ENCODE measurements at places on chromosomes 1 and 21.
A peak's percentile ranks its signal among the peaks of the same experiment; 100 is the strongest.

- DNase-seq = peak; percentile 97
Measured at GRCh38 chr1:109790735-109791494, 27.2 kb upstream of the EPS8L3 start.

DNA sequence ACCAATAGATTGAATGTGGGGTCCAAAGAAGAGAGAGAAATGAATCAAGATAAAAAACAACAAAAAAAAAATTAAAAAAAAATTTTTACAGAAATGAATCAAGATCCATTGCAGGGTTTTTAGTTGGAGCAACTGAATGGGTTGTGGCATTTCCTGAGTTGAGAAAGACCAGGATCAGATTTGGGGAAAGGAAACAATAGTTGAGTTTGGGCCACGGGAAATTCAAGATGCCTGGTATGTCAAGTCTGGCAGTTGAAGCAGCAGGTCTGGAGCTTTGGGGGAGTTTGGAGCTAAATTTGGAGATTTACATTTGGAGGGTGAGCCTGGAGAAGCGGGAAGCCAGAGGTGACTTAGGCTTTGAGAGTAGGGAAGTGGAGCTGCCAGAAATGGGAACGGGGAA is 22.6 kb downstream of the ATP8B2 start:
- DNase-seq = no peak

- DNase-seq = no peak
Measured at GRCh38 chr1:147475488-147475887, 65.8 kb upstream of the BCL9 start.

- no peak for DNase-seq
Measured at GRCh38 chr1:222392556-222392955, 155.3 kb downstream of the HHIPL2 start.

GRCh38 chr1:6732942-6733341 is 31.3 kb upstream of the DNAJC11 start:
- no peak for DNase-seq

DNA sequence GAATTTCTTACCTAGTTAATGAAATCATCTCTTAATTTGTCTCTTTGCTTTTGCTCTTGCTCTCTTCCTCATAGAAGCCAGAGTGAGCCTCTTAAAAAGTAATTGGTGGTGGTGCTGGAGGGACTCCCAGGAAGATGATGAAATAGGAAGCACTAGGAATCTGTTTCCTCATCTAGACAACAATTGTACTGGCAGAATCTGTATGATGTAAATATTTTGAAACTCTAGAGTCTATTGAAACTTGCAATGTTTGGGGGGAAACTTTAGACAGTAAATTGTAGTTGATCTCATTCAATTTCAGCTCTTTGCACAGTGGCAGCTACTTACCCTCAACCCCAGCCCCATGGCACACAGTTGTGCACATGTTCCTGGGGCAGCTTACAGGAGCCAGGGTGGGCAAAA is 10.6 kb downstream of the RGSL1 start:
- DNase-seq = peak; percentile 90

DNA sequence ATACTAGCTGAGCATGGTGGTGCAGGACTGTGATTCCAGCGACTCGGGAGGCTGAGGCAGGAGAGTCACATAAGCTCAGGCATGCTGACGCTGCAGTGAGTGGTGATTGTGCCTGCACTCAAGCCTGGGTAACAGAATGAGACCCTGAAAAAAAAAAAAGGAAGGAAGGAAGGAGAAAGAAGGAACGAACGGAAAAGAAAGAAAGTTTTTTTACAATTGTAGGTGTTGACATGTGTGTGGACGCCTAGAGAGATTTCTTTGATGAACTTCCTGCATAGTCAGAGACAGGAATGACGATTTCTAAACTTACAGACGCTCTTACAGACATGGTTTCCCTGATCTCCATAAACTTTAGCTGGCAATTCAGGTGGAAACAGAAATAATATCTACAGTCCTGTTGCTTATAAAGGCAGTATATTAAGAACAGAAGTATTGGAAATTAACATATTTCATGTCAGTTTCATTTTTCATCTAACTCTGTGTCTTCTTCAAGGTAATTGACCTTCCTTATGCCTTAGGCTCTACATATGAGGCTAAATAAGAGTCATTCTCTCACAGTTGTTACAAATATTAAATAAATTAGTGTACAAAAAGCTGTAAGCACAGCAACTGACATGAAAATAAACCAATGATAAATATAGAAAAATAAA is 4.1 kb downstream of the SAMSN1 start:
- DNase-seq = peak; percentile 31

DNA sequence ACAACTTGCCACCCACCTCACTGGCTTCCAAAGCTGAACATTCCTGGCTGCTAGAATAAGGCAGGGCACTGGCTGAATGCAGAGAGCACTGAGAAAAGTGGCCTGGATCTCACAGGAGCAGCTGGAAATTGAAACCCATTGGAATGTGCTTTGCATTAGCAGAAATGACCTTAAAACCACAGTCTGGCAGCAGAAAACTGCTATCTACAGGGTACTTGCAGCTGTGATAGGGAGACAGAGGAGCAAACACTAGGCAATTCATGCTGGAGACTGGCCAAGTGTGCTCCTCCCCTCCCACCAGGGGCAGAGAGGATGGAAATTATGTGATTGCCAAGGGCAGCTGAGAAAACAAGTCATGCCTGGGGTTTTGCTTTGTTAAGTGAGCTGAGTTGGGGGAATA is 47.2 kb downstream of the HSD3B1 start:
- DNase-seq = no peak

- no peak for DNase-seq
Measured at GRCh38 chr1:54591127-54591756, 32.1 kb downstream of the FAM151A start.

DNA sequence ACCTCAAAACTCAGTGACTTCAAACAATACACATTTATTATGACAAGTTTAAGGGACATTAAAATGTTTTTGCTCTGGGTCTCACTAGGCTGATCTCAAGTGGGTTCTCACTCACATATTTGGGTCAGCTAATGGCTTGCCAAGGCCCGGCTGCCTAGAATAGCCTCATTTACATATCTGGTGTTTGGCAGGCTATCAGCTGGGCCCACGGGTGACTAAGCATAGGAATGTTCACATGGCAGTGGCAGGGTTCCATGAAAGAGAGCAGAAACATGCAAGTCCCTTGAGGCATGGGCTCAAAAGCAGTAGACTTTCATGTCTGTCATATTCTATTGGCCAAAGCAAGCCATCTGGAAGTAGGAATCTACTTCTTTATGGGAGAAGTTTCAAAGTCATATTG is 492.6 kb downstream of the KCNT2 start:
- DNase-seq = no peak

DNA sequence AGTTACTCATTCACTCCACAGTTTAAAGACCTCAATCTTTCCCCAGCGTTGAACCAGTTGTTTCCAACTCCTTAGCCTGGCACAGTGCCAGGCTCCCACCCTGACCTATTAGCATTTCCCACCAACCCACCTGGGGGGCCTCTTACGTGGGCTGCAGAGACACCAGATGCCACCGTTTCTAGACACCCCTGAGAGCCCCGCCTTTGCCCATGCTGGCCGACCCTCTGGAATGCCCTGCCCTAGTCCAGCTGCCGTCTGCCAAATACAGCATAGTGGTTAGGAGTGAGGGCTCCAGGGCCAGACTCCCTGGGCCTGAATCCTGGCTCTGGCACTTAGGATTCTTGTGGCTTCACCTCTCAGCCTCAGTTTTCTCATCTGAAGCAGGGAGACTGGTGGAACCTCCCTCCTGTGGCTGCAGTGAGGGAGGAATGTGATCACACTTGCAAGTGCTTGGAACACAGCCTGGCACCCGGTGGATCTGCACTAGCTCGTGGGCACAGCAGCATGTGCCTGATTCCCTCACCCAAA is 65.2 kb downstream of the TMCO4 start:
- DNase-seq = no peak

GRCh38 chr1:156929596-156930238 is 9.3 kb downstream of the LRRC71 start:
- no peak for DNase-seq

DNA sequence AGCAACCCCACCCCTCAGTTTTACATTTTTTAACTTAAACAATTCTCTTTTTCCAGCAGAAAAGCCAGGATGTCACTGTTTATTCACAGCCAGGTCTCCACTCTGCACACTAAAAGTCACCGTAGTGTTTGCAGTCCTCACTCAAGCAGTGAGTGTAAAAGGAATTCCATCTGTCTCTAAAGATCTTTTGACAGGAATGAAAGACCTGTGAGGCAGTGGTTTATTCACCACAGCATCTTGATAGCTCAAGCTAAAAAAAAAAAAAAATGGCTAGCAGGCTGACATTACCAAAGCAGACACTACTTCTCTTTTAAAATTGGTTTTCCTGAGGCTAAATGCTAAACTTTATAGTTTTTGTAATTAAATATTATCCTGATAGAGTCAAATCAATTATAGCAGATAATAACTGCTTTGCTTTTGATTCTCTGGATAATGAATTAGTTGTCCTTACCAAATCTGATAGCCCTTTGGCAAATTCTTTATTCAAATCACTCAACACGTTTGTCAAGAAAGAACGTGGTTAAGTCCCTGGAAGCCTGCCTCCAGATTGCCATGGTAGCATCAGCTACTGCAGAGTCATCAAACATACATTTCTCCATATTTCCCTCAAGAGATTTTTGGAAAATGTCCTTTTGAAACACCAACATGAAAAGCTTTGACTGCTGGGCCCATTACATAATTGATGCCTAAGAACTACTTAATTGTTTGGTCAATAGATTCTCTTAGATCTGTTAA is 22.2 kb upstream of the SLC5A9 start:
- no peak for DNase-seq

DNA sequence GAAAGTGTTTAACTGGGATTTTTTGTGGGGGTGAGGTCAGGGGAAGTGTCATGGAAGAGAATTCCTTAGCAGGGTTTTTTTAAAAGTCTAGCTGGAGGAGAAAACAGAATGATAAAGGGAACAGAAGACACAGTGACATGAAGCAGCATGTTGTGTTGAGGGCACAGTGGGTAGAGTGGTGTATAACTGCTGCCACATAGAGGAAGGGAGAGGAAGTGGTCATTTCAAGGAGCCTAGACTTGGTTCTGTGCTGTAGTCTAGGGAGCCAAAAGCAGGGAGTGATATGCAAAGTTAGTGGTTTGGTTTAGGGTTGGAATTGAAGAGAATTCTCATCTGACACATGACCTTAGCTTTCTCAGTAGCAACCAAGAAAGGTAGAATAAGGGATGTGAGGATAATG is 10.2 kb downstream of the EEIG2 start:
- peak; percentile 72 for DNase-seq

- peak; percentile 92 for DNase-seq
Measured at GRCh38 chr1:234512451-234512861, 33.5 kb upstream of the TARBP1 start.

DNA sequence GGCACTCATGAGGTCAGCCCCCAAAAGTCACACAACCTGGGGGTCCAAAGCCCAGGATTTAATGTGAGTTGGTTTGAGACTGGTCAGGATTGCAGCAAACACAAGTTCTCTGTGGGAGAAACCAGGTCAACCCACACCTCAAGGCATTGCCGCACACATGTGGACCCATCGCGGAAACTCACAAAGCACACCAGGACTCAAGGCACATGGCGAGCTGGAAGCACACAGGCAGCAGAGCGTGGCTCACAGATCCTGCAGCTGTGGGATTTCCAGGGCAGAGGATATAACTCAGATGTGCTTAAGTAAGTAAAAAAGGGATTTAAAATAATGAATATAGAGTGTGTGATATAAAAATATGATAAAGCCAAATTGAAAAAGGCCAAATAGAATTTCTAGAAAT is 51.6 kb upstream of the ADARB1 start:
- DNase-seq = no peak

- no peak for DNase-seq
Measured at GRCh38 chr1:177571076-177571475, 398.8 kb downstream of the SEC16B start.

- no peak for DNase-seq
Measured at GRCh38 chr1:170891872-170892271, 43.5 kb upstream of the MROH9 start.

DNA sequence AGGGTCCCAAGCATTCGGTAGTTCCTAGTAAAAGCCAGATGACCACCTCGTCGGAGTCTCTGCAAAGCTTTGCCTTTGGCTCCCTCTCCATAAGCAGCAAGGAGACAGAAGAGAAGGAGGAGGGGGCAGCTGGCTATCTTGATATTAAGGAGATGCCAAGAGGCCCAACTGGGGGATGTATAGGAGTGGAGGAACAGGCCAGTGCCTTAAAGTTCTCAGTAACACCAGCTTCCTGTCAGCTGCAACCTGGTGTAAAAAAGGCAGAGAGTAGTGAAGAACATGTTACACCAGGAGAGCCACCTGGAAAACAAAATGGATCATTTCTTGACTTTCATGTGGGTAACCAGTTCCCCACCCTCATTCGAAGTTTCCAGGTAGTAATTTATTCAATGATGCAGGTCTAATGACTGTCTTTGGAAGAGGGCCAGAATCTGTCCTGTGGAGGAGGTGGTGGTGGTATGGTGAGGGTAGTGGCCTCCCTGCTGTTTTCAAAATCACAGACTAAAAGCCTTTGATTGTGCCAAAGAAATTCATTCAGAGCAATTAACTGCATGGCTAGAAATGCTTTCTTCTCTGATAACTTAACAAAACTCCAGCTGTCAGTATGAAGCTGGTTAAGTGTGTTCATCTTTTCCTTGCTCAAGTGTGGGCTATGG is 27.3 kb downstream of the TMEM200B start:
- no peak for DNase-seq

DNA sequence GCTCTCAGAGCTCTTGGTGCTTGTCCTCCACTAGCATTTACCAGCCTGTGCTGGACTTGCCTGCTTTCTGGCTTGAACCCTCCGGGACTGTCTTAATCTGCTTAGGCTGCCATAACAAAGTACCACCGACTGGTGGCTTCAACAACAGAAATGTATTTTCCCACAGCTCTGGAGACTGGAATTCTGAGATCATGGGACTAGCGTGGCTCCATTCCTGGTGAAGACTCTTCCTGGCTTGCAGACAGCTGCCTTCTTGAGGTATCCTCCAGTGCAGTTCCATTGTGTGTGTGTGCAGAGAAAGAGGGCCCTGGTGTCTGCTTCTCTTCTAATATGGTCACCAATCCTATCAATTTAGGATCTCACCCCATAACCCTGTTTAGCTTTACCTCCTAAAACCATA is 22.0 kb upstream of the RCAN1 start:
- DNase-seq = no peak

DNA sequence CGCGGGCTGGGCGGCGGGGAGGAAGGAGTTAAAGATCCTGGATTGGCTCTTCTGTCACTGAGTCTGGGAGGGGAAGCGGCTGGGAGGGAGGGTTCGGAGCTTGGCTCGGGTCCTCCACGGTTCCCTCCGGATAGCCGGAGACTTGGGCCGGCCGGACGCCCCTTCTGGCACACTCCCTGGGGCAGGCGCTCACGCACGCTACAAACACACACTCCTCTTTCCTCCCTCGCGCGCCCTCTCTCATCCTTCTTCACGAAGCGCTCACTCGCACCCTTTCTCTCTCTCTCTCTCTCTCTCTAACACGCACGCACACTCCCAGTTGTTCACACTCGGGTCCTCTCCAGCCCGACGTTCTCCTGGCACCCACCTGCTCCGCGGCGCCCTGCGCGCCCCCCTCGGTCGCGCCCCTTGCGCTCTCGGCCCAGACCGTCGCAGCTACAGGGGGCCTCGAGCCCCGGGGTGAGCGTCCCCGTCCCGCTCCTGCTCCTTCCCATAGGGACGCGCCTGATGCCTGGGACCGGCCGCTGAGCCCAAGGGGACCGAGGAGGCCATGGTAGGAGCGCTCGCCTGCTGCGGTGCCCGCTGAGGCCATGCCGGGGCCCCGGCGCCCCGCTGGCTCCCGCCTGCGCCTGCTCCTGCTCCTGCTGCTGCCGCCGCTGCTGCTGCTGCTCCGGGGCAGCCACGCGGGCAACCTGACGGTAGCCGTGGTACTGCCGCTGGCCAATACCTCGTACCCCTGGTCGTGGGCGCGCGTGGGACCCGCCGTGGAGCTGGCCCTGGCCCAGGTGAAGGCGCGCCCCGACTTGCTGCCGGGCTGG is at the start of gene NPR1:
Gene NPR1, plus strand, starts transcription at position 170 of the 818 bp plus-strand sequence. Its CDS starts 421 bp downstream, at position 591.
- DNase-seq = peak; percentile 10
